Calu3 (cell line): ENCODE measurements at places on chromosomes 7 and 10. TPM values are rescaled to one million over a fixed set of nuclear protein-coding genes. Genes with fewer than 3 reads are reported as not detected.

DNA sequence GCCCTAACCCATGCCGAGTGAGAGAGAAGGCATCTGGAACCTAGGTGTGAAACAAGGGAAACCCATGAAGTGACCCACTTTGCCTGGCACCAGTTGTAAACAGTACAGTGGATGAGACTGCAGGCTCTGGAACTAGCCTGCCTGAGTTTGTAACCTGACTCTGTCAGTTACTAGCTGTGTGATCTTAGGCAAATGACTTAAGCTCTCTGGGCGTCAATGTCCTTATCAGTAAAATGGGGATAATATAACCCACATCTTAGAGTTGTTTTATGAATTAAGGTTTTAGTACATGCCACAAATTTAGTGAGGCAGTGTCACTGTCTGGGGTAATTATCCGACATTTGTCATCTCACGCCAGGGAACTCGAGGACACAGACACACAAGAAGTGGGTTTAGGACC lies 82.9 kb upstream of the AGK start:
- DNase-seq, result no peak

SPDYE2B gene
- total RNA-seq, result not detected in 2 replicates

MBL2 gene
- not detected in 2 replicates for total RNA-seq

GRCh38 chr7:80213814-80214213 lies 79.2 kb downstream of the GNAI1 start:
- no peak for DNase-seq

DNA sequence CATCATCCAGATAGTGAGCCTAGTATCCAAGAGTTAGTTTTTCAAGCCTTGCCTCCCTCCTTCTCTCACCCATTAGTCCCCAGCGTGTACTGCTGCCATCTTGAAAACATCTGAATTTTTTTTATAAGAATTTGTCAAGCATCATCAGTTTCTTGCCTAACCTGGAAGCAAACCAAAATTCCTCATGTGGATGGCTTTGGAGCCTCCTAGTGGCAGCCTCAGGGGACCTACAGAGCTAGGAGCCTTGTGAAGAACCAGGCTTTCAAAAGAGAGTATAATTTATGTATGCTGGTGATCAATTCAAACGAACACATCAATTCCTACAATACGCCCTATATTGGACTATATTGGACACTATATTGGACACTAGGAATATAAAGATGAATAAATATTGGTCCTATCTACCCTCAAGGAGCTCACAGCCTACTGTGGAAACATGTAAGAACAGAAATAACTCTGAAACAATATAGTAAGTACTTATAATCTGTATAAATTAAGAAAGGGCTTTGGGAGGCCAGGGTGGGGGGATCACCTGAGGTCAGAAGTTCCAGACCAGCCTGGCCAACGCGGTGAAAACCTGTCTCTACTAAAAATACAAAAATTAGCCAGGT lies 63.4 kb downstream of the HPSE2 start:
- DNase-seq, result peak; percentile 35

GRCh38 chr10:132850896-132851295 lies 64.9 kb upstream of the NKX6-2 start:
- DNase-seq, result no peak

EPDR1 gene
- 51.8 and 60.5 TPM in 2 replicates for total RNA-seq
